ENCODE measurements at places on chromosomes 13 and 19. TPM values are rescaled to one million over a fixed set of nuclear protein-coding genes. Genes with fewer than 3 reads are reported as not detected.
A peak's percentile ranks its signal among the peaks of the same experiment; 100 is the strongest.

DNA sequence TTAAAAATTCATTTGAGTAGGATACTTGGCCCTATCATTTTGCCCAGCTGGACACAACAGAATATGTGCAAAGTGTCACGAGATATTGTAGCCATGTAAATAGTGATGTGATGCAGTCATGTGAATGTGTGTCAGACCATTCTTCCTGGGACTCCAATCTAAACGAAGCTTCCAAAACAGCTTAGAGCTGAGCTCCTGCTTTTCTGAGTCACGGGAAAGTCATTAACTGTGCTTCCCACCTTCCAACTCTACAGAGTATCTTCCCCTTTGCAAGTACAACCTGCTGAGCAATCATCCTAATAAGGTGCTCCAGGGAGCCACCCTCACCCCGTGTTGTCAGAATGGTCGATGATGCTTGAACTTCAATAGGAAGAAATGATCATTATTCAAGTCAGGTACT lies 294.7 kb downstream of the MYO16 start:
- peaks cover 5% of the 10 kb centered on the region for H3K4me1 ChIP-seq
- no peak for DNase-seq
- no peak overlapping the region for H3K27ac ChIP-seq
- no peaks in the 10 kb centered on the region for H3K36me3 ChIP-seq

GRCh38 chr19:33649627-33650305 lies 28.0 kb downstream of the CHST8 start:
- H3K27me3 ChIP-seq, result peaks cover 37% of the 10 kb centered on the region
- no peak overlapping the region for H3K27ac ChIP-seq
- DNase-seq, result no peak
- no peaks in the 10 kb centered on the region for H3K4me1 ChIP-seq

DNA sequence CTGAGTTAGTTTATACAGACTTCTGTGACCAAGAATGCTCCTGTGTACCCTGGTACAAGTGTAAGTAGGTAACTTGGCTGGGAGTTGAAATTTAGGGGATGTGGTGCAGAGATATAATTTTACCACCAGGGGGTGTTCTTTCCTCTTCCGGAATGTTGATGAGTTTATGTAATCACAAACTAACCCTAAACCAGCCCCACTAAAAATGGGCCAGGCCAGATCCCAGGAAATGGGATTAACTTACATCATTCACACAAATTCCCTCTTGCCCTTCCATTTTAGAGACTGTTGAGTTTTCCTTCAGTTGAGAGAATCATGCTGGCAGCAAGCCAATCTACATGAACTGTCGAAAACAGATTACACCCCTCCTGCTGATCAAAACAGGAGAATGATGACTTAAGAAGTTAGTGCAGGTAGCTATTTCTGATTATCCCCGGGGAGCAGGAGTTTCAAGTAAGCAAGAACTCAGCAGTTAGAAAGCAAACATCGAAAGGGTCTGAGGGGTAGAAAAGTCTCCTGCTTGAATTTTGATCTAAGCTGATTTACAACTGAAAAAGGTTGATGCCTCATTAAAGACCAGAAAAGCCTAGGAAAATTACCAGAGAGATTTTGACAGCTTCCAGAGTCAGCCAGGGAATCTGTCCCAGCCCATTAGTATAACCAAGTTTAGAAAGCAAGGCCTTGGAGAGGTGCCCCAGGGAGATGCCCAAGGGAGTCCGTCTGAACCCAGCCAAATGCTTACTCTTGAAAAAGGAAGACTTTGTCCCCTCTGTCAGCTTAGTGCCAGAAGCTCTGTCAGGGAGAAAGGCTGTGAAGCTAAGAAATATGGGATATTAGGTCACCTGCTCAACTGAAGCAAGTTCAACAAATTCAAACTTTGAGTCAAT lies 32.3 kb upstream of the MED4 start:
- peaks cover 6% of the 10 kb centered on the region for H3K4me1 ChIP-seq
- H3K36me3 ChIP-seq, result no peaks in the 10 kb centered on the region
- DNase-seq, result peak; percentile 64
- no peaks in the 10 kb centered on the region for H3K27me3 ChIP-seq
- H3K27ac ChIP-seq, result peak overlapping the region; percentile 72

DNA sequence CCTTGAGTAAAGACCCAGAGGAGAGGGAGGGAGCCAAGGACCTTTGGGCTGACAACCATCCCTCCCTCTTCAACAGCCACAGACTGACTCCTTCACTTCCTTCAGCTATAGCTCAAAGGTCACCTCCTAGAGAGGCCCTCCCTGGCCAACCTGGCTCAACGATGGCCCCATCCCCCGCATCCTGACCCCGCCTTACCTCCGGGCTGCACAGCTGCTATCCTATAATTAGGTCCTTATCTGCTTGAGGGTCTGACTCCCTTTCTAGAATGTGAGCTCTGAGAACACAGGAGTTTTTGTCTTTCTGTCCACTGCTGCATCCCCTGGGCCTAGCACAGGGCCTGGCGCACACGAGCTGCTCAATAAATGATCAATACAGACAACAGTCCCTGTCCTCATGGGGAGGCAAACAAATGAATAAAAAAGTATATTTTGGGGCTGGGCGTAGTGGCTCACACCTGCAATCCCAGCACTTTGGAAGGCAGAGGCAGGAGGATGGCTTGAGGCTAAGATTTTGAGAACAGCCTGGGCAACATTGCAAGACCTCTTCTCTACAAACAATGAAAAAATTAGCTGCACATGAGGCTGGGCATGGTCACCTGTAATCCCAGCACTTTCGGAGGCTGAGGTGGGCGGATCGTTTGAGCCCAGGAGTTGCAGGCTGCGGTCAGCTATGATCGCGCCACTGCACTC lies 6.6 kb upstream of the LGALS4 start:
- no peak for DNase-seq
- no peak overlapping the region for H3K27ac ChIP-seq
- H3K4me1 ChIP-seq, result no peaks in the 10 kb centered on the region

PLPPR3 gene
- not detected for total RNA-seq

DNA sequence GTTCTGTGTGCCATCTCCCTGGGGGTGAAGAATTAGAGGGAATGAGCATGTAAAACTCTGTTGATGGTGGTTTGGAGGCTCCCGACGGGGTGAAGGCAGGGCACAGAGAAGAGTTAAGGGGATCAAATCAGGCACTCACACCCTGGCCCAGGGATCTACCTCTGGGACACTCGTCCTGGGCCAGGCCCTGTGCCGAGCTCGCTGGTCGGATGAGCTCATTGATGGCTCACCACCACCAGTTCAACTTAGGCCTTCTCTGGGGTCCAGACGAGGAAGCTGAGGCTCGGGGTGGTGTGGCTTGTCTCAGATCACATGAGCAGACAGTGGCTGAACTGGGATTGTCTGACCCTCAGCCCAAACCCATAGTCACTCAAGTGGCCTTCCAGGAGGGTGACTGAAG lies 1.6 kb downstream of the NACC1 start:
- no peaks in the 10 kb centered on the region for H3K36me3 ChIP-seq
- no peak for DNase-seq
- H3K4me1 ChIP-seq, result peaks cover 67% of the 10 kb centered on the region
- H3K4me3 ChIP-seq, result peak overlapping the region; percentile 82
- H3K27me3 ChIP-seq, result no peaks in the 10 kb centered on the region
